Tibial nerve (tissue), 4 donors: ENCODE measurements at places on chromosomes 13 and 19. TPM values are rescaled to one million over a fixed set of nuclear protein-coding genes. Genes with fewer than 3 reads are reported as not detected.

DNA sequence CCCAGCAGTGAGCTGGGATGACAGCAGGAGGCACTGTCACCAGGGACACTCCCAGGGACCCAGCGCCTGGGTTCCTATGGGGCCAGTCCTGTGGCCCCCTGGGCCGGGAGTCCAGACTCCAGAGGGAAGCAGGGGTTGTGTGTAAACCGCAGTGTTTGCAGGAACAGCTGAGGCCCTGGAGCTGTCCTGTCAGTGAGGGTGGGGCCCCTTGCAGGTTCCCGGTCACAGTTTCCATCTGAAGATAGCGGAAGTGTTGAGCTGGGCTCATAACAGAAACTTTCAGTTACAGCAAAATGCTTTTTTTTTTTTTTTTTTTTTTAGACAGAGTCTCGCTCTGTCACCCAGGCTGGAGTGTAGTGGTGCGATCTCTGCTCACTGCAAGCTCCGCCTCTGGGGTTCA is 17.7 kb upstream of the CSNK1G2 start:
- DNase-seq = no peak

DNA sequence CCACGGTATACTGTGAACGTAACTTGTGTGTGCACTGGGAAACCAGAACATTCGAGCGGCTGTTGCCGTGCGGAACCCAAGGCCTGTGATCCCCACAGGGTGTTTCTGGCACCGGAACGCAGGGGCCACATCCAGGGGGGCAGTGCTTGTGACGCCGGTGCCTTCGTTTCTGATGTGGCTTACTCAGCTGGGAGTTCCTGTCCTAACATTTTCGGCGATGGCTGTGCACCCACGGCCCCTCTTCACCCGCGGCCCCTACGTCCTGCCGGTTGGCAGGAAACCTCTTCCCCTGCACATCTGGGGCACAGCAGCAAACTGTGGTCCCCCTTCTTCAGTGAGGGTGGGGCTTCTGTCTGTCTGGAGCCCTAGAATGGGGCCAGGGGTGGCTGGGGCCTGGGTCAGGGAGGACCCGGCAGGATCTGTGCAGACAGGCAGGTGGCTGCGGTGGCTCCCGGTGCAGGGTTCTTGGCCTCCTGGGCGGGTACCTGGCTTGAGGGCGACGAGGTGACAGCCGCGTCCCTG is 26.2 kb downstream of the CSNK1G2 start:
- DNase-seq = no peak

DNA sequence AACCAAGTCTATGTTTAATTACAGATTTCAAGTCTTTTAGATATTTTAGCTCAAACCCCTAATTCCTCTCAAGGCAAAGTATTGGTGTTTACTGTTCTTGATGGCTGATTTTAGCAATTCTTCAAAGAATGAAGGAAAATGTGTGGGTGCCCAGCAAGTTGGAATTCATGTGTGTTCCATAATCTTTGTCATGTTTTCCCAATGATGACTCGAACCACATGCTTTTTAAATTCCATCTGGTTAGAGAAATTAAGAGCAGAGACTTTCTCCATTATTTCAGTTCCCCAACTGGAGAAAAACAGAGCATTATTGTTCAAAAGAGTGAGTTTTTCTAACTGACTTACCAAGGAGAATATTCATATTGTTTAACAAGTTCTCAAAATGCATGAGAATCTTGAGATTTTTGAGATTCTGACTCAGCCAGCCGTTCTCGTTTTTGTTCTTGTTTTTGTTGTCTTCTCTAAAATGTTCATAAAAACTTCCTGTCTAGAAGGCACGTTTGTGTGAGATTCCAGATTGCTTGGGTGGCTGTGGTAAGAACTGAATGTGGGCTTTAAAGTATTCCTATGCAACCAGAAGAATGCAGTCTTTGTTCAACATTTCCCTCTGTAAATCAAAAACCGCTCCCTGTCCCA is 404.7 kb downstream of the IRS2 start:
- no peak for DNase-seq

DNA sequence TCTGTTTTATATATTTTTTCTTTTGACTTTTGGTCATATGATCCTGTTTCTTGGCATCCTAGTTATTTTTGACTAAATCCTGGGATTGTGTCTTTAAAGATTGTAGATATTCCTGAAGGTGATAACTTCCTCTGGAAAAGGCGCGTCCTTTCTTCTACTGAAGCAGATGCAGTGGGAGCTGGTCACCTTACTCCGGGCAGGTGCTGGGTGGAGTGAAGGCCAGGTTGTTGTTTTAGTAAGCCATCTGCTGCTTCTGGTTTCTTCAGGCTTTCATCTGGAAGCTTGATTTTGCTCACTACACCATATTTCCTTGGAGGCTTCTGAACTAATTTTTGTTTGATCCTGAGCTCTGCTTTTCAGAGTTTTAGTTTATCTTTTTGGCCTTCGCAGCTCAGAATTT is 21.5 kb downstream of the URI1 start:
- DNase-seq = no peak

SMIM24 gene
- not detected for total RNA-seq
